Dermis microvascular lymphatic vessel endothelial cell (primary cell): ENCODE measurements at places on chromosomes 3 and 15. TPM values are rescaled to one million over a fixed set of nuclear protein-coding genes. Genes with fewer than 3 reads are reported as not detected.

- DNase-seq = no peak
Observed at GRCh38 chr15:42368096-42368495, 8.8 kb downstream of the CAPN3 start.

- no peak for DNase-seq
Observed at GRCh38 chr15:73994912-73995622, 551 bp downstream of the PML start.

DNA sequence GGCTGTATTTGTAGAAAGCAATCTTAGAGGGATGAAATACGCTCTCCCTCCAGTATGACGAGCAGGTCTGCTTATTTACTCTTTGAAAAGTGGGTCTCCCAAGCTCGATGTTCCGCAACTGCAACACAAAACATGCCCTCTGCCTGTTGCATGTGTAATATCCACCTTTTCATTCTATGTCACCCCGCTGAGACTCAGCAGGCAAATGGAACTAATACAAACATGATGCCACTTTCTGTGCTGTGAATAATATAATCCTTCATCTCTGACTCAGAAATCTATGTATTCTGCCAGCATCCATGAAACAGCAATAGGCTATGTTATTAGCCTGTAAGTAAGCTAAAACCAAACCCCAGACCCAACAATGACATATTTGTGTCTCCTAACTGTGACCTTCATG, 200.8 kb upstream of the TMCO5A start:
- DNase-seq = no peak

GRCh38 chr15:100252359-100252758, 89.4 kb downstream of the ADAMTS17 start:
- DNase-seq = no peak

- DNase-seq = no peak
Observed at GRCh38 chr3:143928541-143929255, 42.9 kb upstream of the DIPK2A start.

GRCh38 chr3:157354254-157354653, 82.4 kb upstream of the PTX3 start:
- no peak for DNase-seq

- DNase-seq = no peak
Observed at GRCh38 chr15:91127236-91127955, 27.3 kb downstream of the SV2B start.

- no peak for DNase-seq
Observed at GRCh38 chr3:172087602-172088580, 48.5 kb downstream of the FNDC3B start.

GRCh38 chr3:38353151-38353550, 6.6 kb downstream of the XYLB start:
- DNase-seq = no peak

DNA sequence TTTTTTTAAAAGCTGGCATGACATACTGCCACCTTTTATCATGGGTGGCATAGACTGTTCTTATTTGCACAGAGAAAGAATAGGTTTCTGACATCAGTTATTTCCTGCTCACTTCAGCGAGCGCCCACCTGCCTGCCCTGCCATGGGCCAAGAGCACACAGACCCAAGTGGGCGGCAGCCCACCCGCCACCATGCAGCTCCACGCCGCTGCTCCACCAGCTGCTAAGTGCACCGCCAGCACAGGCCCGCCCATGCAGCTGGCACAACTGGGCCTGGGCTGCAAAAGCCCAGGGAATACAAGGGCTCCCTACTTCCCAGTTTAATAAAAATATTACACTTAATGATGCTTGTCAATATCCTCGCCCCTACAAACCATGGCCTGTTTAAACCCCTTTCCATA, 15.4 kb downstream of the ZNF148 start:
- no peak for DNase-seq

- peak; percentile 97 for DNase-seq
Observed at GRCh38 chr15:59232476-59232875, 25.8 kb downstream of the LDHAL6B start.

DNA sequence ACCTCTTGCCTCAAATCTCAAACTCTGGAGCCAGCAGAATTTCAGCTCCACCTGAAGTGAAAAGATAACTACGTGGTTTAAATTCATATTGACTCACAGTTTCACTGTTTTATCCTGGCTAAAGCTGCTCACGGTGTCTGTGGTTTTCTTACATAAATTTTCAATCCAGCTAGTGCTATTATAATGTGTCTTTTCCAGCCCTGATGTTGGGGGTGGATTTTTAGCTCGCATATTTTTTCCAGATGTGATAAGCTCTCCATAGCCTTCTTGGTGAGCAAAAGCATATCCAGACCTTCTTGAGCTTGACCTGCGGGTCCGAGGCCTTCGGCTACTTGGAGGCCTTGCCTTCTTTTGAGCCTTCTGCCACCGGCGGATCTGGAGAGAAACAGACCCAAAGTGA, 239.3 kb downstream of the DTWD1 start:
- DNase-seq = no peak

- DNase-seq = no peak
Observed at GRCh38 chr15:48307586-48307985, 23.6 kb upstream of the DUT start.

- DNase-seq = no peak
Observed at GRCh38 chr15:89822951-89823711, 8.5 kb upstream of the ANPEP start.

DNA sequence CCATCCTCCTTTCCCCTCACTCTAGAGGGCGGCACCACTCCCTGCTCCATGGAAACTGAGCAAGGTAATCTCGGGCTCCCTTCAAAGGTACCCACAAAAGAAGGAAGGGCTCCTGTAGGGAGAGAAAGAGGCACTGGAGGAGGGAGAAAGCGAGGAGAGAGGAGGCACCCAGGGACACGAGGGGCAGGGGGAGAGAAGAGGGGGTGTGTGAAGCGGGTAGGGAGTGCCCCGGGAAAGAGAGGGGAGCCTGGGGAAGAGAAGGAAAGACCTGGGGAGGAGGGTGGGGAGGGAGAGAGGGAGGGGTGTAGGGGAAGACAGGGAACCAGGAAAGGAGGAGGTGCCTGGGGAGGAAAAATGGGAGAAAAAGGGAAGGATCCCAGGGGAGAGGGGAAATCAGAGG, 523 bp downstream of the VILL start:
- no peak for DNase-seq

DNA sequence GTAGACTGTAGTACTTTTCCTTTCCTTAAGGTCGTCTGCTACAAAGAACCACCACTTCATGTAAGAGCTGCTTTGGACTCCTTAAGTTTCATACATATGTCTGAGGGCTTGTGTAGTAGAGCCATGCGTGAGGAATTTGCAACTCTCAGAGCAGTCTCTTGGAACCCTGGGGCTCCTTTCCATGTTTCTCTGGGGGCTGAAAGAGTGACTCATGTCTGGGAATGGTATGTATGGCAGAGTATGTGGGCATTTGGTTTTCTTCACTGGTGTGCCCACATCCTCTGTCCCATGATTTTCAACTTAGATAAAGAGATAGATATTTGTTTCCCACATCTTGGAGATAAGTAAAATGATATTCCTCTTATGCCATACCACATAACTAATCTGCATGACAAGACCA, 20.6 kb upstream of the RBM5 start:
- DNase-seq = no peak

GRCh38 chr15:85950101-85950500, 129.6 kb upstream of the AGBL1 start:
- no peak for DNase-seq

DNA sequence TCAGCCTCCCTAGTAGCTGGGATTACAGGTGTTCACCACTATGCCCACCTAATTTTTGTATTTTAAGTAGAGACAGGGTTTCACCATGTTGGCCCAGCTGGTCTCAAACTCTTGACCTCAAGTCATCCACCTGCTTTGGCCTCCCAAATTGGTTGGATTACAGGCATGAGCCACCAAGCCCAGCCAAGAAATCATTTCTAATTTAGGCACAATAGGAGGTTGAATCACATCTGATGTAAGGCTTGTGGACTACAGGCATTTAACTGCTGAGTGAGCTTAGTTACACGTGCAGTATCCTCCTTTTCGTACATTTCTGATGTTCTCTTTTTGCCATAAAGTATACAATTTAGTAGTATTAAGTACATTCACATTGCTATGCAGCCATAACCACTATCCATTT, 31.1 kb upstream of the SETD2 start:
- DNase-seq = no peak

- DNase-seq = no peak
Observed at GRCh38 chr3:160193644-160194192, 31.5 kb upstream of the C3orf80 start.

DNA sequence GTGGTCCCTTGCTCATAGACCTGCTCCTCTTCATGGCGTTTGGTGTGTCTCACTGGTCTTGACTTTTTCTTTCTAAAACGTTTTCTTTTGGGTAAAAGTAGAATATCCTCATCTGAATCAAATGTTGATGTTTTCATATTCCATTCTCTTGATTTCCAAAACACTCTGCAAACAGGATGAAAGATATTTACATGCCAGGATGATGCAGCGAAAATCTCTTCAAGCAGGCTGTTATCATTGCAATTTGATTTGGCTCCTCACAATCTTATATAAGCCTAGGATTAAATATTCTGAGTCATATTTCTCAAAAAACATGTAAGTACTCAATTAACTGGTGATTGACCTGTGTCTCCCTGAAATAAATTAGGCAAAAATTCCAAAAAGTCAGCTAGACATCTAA, 10.1 kb downstream of the PP2D1 start:
- no peak for DNase-seq

DNA sequence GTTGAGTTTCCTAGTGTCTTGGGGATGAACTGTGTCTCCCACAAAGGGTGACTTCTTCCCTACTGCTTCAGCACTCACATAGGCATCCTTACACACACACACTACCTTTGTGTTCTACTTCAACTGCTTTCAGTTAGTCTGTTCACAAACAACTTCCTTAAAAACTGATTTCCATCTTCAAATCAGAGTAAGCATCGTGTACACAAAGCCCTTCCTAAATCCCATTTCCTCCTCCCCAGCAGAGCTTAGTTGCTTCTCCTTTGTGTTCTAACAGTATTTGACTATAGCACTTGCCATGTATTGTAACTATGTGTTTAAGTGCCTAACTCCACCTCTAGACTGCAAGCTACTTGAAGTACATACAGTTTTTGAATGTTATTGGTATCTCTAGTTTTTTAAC, 71.7 kb downstream of the TNIK start:
- DNase-seq = no peak

DNA sequence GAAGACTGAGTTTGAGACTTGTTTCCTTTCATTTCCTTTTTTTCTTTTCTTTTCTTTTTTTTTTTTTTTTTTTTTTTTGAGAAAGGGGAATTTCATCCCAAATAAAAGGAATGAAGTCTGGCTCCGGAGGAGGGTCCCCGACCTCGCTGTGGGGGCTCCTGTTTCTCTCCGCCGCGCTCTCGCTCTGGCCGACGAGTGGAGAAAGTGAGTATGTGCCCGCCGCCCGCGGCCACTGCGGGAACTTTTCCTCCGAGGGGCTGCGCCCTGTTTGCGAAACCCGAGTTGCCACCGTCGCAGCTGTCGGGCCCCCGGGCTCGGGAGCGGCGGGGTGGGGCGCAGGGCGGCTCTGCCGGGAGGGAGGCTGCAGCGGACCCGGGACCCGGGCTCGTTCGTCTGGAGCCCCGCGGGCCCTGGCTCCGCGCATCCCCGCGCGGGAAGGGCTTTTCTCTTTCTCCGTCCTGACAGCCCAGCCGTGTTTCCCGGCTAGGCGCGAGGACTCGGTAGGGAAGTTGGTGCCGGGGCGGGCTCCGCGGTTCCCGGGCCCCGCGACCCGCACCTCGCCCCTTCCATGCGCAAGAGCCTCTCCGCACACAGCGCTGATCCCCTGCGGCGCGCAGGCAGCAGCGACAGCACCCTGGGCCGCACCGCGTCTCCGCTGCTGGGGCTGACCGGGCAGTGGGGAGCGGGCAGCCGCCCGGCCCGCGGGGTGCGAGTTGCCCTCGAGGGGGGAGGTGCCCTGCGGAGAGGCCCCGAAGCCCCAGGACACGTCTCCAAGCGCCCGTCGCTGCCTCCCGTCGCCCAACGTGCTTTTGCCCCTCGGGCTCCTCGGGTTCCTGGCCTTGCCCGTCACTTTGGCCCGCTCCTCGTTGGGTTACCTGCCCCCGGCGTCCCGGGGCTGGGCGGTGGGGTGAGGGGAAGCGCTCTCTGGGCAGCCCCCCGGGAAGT, 1.4 kb downstream of the IGF1R start:
- DNase-seq = no peak

GRCh38 chr3:147422601-147423536, 13.7 kb downstream of the ZIC1 start:
- no peak for DNase-seq

DNA sequence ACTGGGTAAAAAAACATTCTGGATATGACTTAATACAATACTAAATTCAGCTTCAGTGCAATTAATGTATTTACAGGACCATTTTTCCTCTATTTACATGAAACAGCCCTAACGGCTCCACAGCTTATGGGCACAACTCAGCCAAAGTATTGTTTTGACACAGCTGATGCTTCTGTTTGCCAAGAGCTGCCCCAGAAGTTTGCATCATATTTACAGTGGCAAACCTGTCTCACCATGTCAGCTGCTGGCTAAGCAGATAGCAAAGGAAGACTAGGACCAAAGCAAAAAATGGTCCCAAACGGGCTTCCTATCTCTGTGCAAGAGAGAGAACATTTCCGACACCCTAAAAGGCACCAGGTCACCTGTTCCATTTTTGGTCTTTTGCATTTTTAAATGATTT, 94.5 kb downstream of the ADAMTS9 start:
- no peak for DNase-seq

DNA sequence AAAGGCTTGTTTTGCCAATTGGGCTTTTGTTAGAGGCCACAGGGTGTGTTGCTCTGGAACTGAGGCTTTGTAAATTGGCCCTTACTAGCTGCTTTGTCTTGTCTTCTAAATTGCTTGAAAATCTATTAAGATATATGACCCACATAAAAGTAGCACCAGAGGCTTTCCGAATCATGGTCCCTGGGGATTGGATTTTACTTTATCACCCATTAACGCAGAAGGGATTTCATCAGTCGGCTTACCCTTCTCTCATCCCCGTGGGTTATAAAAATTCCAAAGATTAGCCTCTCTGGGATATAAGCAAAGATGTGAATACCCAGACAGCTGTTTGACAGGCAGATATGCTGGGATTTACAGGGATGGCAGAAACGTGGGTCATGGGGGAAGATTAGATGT, 98.3 kb upstream of the CHL1 start:
- DNase-seq = no peak

GRCh38 chr3:76040946-76041345, 255.6 kb upstream of the ZNF717 start:
- no peak for DNase-seq

Gene KCNMB2
- total RNA-seq = not detected in 2 replicates

Gene CPLX3
- total RNA-seq = not detected in 2 replicates

Gene SCN5A
- total RNA-seq = 6.2 and 10.1 TPM in 2 replicates

Gene TMEM207
- not detected in 2 replicates for total RNA-seq

Gene CDHR4
- not detected in 2 replicates for total RNA-seq

Gene GPR15
- total RNA-seq = not detected in 2 replicates

Gene CHRM5
- total RNA-seq = under 0.01 and 0.13 TPM in 2 replicates

Gene DUOXA2
- total RNA-seq = not detected in 2 replicates

Gene TMEM108
- not detected in 2 replicates for total RNA-seq

Gene POU1F1
- total RNA-seq = not detected in 2 replicates

Gene ARIH1
- total RNA-seq = 15.4 and 36.9 TPM in 2 replicates

Gene XCR1
- total RNA-seq = not detected in 2 replicates

Gene SNTN
- total RNA-seq = not detected in 2 replicates

Gene SKOR1
- under 0.01 TPM in 2 replicates for total RNA-seq

Gene VGLL3
- total RNA-seq = 0.13 TPM in 1 of 2 replicates, not detected in the other

Gene GOLGA8B
- 5.8 and 6.4 TPM in 2 replicates for total RNA-seq

Gene ZNF501
- 3.2 and 4.2 TPM in 2 replicates for total RNA-seq

Gene GOLGA6A
- not detected in 2 replicates for total RNA-seq

Gene MAP3K13
- total RNA-seq = 8.6 and 8.9 TPM in 2 replicates

Gene FBXL2
- 9.8 and 16.3 TPM in 2 replicates for total RNA-seq
